NCI-H1417 treated with DMSO at 0.1 percent for 48 hours (cell line): ENCODE measurements at places on chromosomes 6 and 20.

GRCh38 chr6:75489025-75489424 lies 4.6 kb downstream of the FILIP1 start:
- DNase-seq, result no peak

DNA sequence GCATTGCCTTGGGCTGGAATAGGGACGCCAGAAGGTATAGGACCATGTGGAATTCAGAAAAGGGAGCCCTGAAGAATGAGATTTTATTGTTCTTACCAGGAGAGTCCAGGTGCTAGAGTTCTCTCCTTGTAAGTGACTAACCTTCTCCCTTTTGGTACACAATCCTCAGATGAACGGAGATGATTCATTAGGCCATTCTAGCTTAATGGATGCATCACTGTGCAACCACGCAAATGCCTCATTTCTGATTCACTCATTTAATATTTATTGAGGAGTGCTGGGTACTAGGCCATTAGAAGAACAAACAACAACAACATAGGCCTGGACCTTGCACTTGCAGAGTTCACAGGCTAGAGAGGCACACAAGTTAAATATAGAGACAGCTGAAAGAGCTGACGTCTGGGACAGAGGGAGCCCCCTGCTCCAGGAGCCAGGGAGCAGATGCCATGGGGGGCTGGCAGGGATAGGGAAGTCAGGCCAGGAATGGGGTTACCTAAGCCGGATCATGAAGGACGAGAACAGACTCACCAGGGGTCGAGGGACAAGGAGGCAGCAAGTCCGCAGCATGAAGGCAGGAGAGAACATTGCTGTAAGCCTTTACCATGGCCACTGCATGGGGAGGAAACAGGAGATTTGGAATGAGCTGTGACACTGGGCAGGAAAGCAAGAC lies 179.5 kb upstream of the AKAP12 start:
- no peak for DNase-seq

DNA sequence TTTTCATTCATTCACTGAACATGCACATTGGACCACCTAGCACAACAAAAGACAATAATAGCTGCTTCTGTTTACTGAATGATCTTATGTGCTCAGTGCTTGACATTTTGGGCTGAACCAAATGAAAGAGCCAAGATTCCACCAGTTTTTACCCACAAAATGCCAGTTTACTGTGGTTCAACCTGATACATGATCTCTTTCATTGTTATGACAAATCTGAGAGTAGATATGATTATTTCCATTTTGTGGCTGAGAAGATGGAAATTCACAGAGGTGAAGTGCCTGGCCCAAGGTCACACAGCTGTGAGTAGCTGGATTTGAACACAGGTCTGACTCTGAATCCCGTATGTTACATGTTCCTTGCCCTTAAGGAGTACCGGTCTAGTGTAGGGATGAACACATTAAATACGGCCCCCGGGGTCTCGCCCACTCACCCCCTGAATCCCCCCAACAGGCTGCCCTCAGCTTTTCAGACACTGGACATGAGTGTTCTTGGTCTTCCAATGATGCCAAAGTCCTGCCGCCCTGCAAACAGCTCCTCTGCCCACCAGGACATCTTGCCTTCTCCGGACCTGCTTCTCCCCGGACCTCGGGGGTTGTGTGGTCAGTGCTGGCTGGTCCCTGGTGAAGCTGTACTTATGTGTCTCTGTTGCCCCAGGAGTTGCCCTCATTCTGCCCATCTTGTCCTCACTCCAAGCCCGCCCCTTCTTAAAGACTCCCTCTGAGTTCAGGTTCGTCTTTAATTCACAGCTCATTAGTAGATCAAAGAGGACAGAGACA lies 58.6 kb upstream of the SLC32A1 start:
- DNase-seq, result no peak

DNA sequence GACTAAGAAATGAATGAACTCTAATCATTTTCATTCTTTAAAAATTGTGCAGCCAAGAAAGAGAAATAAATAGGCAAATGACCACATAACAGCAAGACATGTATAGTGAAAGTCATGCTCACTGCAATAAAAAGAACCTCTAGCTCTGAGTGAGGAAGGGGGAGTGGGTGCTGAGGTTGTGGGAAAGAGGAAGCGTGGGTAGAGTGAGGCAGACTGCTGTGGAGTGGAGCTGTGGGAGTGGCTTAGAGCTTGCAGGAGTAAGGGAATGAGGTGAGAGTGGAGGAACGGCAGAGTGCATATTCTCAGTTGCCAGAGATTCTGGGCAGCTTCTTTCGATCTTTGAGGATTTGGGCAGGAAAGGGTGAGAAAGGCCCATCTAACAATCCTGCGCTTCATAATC lies 10.4 kb downstream of the DEFB129 start:
- no peak for DNase-seq

DNA sequence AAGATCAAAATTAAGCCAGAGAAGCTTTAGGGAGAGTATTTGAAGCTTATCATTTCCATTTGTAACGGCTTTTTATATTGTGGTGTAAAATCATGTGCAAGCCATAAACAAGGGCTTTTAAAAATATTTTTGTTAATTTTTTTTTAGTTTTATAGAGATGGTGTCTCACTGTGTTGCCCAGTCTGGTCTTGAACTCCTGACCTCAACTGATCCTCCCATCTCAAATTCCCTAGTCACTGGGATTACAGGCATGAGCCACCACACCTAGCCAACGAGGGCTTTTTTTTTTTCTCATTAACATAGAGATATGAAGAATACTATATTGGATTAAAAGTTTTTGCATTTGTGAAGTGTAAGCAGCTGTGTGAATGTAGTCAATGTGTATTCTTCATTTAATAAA lies 29.1 kb downstream of the CDKAL1 start:
- no peak for DNase-seq

- DNase-seq, result no peak
These were observed 56.4 kb downstream of the ZMYND8 start for GRCh38 chr20:47300071-47300470.

DNA sequence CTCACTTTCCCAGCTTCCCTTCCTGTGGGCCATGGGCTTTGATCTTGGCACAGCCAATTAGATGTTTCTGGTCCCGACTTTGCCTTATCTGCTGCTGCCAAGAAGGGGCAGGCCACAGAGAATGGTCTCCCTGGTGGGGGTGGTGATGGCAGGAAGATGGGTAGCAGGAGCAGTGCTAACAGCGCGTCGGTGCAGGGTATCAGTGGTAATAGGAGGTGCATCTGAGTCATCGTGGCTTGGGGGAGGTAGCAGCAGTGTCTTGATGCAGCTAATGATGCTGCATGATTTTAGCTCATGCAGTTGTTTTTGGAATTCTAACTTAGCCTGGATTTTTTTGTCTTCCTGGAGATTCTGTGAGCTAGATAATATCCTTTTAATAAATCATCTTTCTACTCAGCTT lies 18.9 kb upstream of the MAS1 start:
- DNase-seq, result no peak

DNA sequence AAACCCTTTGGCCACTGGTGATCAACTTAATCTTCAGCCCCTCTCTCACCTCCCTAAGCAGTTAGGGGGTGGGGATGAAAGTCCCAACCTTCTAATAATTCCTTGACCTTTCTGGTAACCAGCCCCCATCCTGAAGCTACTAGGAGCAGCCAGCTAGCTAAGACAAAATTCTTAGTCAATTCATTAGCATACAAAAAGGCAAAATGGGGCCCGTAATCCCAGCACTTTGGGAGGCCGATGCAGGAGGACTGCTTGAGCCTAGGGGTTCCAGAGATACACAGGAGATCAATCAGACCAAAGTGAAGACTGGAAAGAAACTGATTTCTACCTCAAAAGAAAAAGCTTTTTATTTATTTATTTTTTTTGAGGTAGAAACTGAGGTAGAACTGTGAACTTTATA lies 1.8 kb downstream of the ASCC3 start:
- DNase-seq, result no peak

DNA sequence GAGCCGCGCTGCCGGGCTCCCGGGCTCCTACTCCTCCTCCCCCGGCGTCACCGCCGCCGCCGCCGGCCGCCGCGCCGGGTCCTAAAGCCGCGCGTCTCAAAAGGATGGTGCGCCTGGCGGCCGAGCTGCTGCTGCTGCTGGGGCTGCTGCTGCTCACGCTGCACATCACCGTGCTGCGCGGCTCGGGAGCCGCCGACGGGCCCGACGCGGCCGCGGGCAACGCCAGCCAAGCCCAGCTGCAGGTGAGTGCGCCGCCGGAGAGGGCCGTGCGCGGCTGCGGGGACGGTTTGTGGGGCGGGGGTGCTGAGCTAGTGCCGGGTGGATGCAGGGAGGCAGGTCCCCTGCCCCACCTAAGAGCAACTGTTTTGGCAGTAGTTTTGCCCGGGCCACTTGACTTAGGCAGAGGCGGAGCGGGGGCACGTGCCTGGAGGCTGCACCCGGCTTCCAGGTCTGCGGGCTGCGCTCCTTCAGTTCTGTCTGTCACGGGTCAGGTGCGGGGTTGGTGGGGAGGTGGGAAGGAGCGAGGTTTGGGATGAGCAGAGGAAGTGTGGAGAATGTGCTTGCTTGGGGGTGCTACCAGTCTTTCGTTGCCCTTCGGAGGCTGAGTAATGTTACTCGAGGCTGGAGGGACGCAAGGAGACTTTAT lies 722 bp downstream of the ISM1 start:
- DNase-seq, result no peak
